ENCODE measurements at places on chromosomes 2 and 18. TPM values are rescaled to one million over a fixed set of nuclear protein-coding genes. Genes with fewer than 3 reads are reported as not detected.

Gene RNF152
- total RNA-seq: 0.19 TPM

DNA sequence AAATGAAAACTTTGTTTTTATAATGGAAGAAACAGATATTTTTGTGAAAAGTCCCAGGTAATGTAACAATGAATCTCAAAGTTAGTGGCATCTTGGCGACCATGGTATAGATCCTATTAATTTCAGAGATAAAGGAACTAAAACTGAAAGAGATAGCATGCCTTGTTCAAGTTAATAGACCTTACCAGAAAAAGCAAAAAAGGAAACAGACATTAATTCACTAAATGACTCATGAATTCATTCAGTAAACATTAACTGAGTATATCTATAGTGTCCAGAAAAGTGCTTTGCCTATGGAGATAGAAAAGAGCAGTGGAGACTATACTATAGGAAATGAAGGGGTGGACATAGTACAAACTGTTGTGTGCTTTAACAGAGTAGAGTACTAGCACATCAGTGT lies 763.3 kb downstream of the TRIB2 start:
- DNase-seq: no peak
- no peak overlapping the region for H3K27ac ChIP-seq
- H3K4me3 ChIP-seq: no peak overlapping the region
- no peaks in the 10 kb centered on the region for H3K27me3 ChIP-seq
- no peaks in the 10 kb centered on the region for H3K36me3 ChIP-seq

GRCh38 chr2:238777369-238778067 lies 70.4 kb upstream of the TWIST2 start:
- no peak overlapping the region for H3K4me3 ChIP-seq
- no peak for DNase-seq

Gene DPP4
- 27.0 TPM for total RNA-seq
